ENCODE measurements at places on chromosomes 5 and 9.

DNA sequence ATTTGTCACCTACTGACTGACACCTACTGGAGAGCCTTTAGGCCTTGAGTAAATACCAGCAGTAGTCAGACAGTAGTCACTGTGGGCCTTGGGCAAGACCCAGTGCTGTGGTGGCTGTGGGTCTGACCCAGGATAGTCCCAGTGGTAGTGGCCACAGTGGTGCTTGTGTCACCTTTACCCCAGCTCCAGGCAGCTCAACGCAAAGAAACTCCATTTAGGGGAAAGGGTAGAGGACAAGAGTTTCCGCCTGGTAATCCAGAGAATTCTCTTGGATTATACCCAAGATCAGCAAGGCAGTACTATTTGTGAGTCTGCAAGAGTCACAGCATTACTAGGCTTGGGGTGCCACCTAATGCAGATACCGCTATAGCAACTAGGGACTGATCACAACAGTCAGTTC is 28.9 kb downstream of the CERT1 start:
- DNase-seq, result no peak

DNA sequence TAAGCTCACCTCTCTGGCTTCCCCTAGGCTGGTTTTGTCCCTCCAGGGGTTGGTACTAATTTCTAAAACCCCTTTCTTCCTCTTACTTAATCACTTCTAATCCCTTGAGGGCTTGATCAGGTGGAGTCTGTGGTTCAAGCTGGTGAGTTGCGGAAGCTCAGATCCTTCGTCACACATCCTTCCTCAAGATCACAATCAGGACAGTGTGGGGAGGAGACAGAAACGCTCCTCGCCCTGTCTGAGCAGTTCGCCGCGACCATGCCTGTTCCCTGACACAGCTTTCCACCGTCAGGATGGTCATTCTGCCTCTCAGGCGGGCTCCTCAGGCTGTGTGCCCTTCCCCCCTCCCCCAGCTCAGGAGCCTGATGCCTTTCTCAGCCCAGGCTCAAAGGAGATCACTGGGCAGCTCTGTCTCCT is 24.3 kb downstream of the CPLX2 start:
- DNase-seq, result no peak

GRCh38 chr9:99594056-99594780 is 227.5 kb upstream of the NR4A3 start:
- no peak for DNase-seq

GRCh38 chr5:80215523-80215922 is 40.3 kb downstream of the SERINC5 start:
- no peak for DNase-seq

- no peak for DNase-seq
Measured at GRCh38 chr9:20558566-20559016, 63.7 kb downstream of the MLLT3 start.

GRCh38 chr9:26811106-26811505 is 81.5 kb downstream of the CAAP1 start:
- DNase-seq, result no peak

GRCh38 chr9:27497883-27498417 is 26.1 kb upstream of the IFNK start:
- no peak for DNase-seq

DNA sequence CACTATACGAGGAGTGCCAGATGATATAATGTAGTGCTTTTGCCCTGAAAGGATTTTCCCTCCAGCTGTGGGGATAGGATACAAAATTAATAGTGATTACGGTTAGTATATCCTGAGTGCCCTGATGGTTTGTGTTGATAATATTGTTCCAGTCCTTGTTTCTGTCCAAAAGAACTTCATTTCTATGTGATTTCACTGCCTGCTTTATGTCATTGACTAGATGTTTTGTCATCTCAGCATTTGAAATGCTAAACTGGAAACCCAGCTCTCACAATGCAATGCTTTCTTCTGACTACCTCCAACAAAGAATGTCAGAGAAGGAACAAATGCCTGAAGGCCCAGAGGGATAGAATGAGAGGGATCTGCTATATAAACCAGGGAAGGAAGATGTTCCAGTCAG is 177.8 kb downstream of the NIPBL start:
- no peak for DNase-seq

DNA sequence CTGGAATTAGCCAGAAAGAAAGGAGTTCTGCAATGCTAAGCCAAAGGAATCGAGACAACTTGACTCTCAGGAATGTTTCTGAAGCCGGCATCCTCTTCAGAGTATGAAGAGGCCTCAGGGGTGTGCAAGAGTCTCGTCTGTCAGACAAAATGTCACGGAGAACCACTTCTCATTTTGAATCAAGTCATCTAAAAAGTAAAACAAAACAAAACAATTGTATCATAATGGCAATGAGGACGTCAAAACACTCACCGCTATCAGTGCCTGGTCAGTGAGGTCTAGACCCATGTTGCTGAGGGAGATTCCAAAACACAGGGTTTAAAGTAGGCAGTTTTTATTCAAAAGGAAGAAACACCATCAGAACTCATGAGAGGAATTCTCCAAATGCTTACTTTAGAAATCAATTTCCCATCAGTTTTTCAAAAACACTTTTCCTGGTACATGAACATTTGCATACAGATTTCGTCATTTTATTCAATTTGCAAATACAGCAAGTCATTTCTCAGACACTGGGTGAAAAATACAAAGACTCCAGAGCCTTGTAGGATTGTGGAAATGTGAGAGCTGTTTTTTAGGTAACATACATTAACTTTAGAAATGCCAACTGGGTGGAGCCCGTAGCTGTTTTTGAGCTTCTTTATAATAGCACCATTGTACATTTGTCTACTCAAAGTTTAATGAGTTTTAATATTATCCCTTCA is 89.5 kb upstream of the MAP3K1 start:
- DNase-seq, result no peak

GRCh38 chr5:63495225-63495624 is 467.0 kb downstream of the HTR1A start:
- no peak for DNase-seq

DNA sequence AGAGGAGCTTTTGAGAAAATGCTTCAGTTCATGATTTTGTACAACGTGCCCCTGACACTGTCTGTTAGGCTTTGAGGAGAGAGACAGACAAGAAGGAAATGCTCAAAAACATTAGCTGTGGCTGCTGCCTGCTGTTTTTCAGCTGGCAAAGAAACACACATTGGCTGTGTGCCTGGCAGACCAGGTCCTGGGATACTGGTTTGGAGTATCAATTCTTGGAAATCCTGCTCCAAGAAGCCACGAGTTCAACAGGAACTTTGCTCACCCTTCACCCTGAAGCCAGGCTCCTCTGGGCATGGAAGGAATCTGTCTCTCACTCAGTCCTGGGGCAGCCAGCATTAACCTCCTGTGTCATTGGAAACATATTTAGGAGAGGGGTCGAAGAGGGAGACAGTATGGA is 245.5 kb downstream of the AUH start:
- no peak for DNase-seq

- no peak for DNase-seq
Measured at GRCh38 chr9:21252721-21253547, 13.1 kb upstream of the IFNA14 start.

- no peak for DNase-seq
Measured at GRCh38 chr5:160978944-160979343, 126.9 kb upstream of the ATP10B start.

DNA sequence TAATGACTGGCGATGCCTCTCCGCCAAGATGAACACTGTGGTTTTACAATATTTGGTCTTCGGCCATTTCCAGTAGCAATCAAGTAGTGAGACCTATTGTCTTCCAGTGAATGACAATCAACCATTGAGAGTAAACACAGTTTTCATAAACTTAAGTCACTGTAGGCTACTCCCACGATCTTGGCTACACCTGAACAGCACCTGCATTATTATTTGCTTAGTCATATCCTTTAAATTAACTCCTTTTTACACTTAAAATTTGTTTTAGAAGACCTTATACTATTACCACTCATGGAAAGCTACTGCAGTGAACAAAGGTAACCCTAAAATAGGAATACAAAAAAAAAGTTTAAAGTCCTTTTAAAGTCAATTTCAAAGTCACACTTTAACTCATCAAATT is 58.2 kb downstream of the ZNF354C start:
- DNase-seq, result no peak

Data from esophagus squamous epithelium (tissue), 5 donors.